NCI-H1105 treated with DMSO at 0.1 percent for 48 hours (cell line): ENCODE measurements at places on chromosomes 6 and 20.

DNA sequence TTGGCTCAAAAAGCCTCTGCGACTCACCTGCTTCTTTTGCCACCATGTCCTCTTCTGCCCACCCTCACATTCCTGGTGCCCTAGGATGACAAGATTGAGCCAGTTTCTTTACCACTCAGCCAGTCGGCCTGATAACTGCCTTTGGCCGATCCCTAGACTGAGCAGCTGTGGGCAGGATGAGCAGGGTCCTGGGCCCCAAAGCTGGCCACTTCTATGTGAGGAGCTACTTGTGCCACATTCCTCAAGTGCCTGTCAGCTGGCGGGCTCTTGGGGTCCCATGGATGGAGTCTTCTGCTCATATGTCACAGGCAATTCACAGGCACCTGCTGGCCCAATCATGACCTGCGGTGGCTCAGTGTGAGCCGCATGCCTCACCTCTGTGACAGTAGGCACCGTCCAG is 16.5 kb downstream of the DYNLRB1 start:
- no peak for DNase-seq

DNA sequence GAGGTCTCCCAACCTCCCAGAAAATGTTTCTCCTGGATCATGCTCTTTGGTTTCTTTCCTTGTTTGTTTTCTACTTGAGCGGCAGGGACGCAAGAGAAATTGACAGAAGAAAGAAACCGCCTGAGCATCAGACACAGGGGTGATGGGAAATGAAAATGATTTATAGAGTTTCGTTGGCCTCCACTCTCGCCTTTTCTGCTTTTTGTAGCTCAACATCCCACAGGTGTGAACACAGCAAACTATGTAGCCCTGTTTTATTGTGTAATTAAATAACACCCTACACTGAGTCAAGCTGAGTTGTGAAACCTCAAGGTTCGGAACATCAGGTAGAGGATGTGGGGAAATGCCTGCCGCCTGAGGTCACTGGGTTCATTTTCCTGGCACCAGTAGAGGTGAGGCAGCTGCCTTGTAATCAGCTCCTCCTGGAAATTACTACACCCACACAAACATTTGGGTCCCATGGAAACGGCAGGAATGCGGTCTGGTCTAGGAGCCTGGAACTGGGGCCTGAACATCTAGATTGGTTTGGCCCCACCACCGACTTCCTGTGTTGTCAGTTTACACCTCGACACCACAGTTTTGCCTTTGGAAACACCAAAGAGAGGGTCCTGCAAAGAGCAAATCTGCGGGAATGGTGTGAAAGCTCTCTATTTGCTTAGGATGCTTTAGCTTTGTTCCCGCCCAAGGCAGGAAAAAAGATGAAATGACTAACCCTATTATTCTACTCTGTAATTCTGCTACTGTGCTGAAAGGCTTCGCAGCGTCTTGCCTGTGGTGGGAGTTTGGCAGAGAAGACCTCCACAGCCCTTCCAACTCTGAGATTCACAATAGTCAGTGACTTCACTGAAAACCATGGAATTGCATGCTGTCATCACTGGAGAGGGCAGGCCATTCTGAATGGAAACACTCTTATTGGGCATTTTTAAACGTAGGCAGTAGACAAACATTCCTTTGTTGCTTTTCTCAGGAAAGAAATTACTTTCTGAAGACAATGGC is 53.0 kb downstream of the ADAT2 start:
- no peak for DNase-seq

DNA sequence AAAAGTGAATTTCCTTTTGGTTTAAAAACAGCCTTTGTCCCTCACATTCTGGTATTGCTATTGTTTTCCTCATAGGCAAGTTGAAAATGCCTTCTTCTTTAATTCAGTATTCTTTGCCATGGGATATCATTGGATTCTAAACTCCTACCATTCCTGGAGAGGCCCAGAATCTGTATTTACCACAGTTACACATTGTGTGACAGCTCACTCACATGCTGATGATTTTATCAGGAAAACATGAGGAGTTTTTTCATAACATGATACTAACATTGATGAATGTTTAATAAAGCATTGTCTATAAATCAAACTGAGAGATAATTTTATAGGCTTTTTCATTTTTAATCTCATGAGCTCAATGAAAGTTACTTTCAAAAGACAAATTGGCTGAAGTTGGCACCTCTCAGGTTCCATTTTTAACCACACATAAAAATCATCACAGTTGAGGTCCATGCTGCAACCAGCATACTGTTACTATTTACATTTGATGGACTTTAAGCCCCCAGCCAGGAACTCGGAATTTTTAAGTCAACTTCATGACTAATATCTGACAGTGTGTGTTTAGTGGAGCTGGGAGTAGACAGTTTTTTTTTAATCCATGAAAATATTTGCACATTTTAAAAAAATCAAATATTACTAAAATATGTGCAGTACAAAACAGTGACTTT is 82.8 kb downstream of the FAM83B start:
- DNase-seq = no peak

DNA sequence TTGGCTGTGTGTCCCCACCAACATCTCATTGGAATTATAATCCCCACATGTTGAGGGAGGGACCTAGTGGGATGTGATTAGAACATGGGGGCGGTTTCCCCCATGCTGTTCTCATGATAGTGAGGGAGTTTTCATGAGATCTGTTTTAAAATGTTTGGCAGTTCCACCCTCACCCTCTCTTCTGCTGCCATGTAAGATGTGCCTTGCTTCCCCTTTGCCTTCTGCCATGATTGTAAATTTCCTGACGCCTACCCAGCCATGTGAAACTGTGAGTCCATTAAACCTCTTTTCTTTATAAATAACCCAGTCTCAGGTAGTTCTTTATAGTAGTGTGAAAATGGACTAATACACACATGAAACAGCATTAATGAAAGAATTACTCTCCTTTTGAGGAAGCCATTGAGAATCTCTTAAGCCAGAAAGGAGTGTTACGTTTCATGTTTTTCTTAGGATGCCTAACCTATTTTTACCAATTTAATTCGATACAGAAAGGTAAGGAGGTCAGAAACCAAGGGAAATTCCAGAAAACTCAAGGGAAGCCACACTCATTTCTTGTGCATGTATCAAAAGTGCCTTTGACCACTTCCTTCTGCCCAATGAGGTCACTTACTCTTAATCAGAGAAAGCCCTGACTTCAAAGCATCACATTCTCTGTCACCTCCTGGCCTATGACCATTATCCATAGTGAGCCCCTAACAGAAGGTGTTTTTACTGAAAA is 24.7 kb upstream of the HINT3 start:
- no peak for DNase-seq

GRCh38 chr6:14542670-14543366 is 425.2 kb downstream of the CD83 start:
- DNase-seq = peak; percentile 10

DNA sequence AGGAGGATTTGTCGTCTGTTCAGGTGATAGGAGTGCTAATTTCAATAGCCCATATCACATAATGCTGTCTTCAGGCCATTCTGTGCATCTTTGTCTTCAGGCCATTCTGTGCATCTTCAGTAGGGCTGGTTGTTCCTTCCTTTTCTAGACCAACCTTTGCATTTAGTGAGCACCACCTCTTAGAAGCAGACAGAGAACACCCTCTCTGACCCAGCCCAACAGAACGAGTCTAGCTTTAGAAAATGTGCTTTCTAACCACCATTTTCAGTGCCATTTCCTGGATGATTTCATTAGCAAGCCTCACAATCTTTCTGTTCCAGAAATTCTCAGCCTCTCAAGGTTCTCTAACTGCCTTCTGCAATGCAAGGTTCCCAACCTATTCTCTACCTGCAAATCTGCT is 215.3 kb upstream of the KCNQ5 start:
- DNase-seq = no peak

DNA sequence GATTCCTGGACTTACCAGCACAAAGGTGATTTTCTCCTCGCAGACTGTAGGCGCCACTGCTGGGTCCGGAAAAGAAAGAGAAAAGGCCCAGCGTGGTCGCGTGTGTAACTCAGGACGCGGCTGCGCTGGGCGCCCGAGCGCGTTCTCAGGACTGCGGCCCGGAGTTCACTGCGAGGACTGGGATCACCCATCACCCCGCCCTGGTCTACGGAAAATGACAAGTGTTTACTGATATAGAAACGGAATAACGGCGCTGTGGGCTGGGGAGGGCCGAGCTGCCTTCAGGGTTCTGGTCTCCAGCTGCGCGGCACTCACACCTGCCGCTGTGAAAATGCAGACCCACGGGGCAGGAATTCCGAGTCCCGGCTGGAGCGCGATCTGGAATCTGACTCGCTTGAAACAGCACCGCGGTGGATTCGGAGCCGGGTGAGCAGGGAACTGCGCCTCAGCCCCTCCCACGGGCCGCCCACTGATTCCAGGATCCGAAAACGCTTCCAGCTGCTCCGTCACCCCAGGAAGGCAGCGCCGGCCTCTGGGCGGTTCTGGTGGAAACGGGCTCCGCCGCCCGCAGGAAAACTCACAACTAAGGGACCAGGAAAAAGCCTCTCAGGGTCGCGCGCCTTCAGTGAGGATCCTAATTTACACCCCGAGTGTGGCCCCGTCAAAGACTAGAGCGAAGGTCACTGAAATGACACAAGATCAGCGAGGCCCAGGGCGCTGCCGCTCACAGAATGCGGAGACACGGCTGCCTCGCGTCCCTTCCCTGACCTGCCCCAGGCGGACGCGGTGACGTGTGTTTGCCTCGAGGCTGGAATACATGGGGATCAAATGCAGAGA is 34.5 kb downstream of the HLA-A start:
- DNase-seq = peak; percentile 71

- no peak for DNase-seq
Measured at GRCh38 chr6:129906515-129907077, 45.5 kb upstream of the TMEM244 start.
